ENCODE measurements at places on chromosomes 7 and 10.

GRCh38 chr10:21497177-21497807, 28.2 kb downstream of the SKIDA1 start:
- DNase-seq, result peak; percentile 49

DNA sequence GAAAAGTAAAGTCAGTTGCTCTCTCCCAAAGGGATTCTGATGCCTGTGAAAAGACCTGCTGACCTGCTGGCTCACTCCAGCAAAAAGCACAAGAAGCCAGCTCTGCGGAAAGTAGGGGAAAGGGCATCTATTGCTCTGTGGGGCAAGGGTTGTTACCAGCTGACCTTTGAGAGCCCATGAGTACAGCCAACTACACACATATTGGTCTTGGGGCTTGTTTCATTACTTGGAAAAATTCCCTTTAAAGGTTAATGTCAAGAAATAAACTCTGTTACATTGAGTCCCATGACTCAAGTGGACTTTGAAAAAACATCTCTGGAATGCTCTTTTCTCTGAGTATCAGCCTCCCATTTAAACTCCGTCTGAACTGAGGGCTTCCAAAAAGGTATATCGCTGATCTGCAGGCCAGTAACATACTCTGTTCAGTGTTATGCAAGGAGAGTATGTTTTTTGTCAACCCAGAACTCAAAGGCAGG, 53.2 kb downstream of the PANK1 start:
- no peak for DNase-seq

- DNase-seq, result no peak
These were observed 1.8 kb downstream of the MARVELD1 start for GRCh38 chr10:97715259-97715874.

- DNase-seq, result no peak
These were observed 10.3 kb downstream of the MNX1 start for GRCh38 chr7:156999958-157000726.

GRCh38 chr10:30309403-30309802, 39.7 kb downstream of the MTPAP start:
- no peak for DNase-seq

DNA sequence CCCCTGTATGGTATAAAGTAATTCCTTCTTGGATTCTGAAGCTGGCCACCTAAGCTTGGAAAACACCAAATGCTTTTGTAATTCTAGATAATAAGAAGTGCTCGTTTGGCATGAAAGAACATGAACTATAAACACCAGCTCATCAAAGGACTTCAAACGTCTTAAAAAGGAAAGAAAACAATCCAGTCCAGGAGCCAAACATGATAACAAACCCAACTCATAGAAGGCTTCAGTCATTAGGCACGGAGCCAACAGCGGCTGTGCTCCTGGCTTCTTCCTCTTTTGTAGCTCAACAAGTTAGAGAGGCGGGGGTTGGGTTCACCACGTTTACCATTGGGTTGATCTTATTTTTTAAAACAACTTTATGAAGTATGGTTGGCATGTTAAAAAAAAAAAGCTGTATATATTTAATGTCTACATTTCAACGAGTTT, 56.4 kb upstream of the ECHDC3 start:
- peak; percentile 54 for DNase-seq

DNA sequence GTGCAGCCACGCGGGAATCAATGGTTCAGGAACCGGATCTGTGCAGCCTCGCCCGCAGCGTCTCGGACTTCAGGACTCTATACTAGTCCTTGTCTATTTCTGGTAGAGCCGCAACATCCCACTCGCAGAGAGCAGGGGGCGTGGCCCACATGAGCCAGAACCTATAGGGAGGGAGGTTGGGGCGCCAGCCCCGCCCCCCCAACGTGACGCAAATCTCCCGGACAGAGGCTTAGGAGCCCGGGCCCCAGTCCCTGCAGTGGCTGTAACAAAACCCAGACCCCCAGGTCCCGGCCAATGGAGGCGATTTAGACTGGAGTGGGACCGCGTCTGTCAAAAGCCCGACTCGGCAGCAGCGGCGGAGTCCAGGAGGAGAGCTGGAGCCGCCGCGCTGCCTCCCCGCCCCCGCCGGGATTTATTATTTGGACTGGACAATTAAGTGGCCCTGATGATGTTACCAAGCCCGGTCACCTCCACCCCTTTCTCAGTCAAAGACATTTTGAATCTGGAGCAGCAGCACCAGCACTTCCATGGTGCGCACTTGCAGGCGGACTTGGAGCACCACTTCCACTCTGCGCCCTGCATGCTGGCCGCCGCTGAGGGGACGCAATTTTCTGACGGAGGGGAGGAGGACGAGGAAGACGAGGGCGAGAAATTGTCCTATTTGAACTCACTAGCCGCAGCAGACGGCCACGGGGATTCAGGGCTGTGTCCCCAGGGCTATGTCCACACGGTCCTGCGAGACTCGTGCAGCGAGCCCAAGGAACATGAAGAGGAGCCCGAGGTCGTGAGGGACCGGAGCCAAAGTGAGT, at the start of gene NKX2-3:
Gene NKX2-3 (plus strand): TSS at position 256 of the 809 bp plus-strand sequence. CDS start 190 bp downstream, at position 446.
- no peak for DNase-seq

GRCh38 chr10:61815496-61815895, 86.0 kb upstream of the ARID5B start:
- no peak for DNase-seq

GRCh38 chr10:109504401-109504800, 418.9 kb downstream of the XPNPEP1 start:
- DNase-seq, result no peak

GRCh38 chr7:93147363-93147762, 822 bp downstream of the SAMD9L start:
- peak; percentile 74 for DNase-seq

GRCh38 chr10:75646916-75647315, 215.5 kb downstream of the LRMDA start:
- no peak for DNase-seq

- DNase-seq, result no peak
These were observed 584.0 kb upstream of the GHITM start for GRCh38 chr10:83555264-83555663.

DNA sequence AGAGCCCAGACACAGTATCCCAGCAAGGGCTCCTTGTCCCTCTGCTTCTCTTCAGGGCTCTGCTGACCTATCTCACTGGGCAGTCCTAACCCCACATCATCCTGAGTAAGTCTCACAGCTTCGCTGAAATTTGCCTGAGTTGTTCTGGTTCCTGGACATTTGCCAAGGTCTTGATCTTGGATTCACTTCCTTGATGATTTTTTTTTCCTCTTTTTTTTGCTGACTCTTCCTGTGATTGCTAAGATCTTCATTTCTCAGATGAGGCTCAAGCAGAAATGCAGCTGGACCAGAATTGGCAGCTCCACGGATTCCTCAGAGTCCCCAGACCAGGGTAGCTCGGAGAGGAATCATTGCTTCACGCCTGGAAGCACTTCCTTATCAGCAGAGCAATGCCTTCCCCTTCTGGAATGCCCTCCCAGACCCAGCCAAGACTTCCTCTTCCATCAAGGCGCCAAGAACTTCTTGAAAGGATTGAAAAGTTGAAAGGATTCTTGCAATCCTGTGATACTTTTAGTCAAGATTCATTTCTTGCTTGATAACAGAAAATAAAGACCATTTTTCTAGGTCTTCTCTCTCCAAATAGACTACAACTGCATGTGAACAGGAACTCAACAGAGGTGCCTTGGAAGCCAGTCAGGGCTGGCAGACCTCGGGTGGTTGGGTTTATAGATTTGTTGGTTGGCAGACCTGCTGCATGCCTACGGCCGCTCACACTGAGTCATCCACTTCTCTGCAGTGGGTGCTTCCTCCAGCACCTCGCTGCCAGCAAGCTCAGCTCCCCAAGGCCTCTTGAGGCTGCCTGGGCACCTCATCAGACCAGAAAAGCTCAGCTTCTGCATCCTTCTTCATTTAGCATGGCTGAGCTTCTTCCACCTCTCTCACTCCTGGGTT, 8.8 kb upstream of the AFAP1L2 start:
- no peak for DNase-seq

DNA sequence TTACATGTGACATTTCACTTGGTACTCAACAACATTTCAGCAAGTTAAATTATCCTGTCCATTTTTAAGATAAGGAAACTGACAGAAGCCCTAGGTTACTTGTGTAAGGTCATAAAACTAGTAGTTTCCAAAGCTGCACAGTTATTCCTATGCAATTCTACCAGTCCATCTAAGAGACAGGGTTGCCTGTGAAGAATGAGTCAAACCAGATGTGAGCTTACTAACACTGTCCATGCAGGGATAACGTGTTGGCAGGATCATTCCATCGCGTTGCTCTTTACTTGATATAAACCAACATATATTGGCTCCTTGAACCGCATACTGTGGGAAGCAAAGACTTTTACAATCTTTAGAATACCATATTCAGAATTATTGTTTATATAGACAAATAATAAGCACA, 280.9 kb upstream of the HGF start:
- no peak for DNase-seq

GRCh38 chr7:93817004-93817403, 73.5 kb downstream of the TFPI2 start:
- DNase-seq, result no peak

DNA sequence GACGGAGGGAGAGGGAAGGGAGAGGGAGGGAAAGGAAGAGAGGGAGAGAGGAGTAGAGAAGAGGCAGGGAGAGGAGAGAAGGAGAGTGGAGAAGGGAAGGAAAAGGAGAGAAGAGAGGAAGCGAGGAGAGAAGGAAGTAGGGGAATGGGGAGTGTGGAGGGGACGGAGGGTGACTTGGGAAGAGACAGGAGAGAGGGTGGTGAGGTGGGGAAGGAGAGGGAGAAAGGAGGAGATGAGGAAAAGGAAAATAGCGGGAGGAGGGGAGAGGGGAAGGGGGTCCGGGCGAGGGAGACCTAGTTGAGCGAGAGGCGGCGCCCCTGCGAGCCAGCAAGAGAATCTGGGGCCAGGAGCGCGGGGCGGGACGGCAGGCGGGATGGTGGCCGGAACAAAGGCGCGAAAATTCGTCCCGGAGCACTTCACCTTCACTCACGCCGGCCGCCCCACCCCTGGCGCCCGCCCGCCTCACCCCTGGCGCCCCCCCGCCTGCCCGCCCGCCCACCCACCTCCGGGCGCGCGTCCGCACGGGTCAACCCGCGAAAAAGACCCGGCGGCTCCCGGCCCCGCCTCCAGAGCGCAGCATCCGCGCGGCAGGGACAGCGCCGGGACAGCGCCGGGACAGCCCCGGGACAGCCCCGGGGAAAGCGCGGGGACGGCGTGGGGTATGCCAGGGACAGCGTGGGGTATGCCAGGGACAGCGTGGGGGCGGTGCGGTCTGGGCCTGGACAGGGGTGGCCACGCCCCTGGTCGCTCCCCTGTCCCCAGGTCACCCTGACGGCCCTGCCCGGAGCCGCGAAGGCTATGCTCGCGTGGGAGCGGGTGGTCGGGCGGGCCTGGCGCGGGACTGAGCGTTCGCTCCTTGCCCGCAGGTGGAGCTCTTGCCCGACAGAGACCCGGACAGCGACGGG, 4.2 kb downstream of the VSTM2A start:
- DNase-seq, result no peak

DNA sequence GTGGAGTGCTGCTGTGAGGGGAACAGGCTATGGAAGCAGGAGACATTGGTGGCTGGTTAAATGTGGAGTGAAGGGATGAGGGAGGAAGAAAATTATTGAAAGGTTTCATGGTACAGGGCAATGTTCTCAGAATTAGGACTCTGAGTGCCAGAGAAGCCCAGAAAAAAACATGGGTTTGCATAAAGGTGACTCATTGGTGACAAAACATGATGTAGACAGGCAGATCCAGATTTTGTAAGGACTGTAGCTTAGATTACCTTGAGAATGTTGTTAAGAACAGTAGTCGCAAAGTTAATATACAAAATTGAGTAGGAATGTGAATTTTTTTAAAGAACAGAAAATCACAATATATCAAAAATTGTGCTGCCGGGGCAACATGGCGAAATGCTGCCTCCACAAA, 134.9 kb upstream of the ZNF438 start:
- no peak for DNase-seq

DNA sequence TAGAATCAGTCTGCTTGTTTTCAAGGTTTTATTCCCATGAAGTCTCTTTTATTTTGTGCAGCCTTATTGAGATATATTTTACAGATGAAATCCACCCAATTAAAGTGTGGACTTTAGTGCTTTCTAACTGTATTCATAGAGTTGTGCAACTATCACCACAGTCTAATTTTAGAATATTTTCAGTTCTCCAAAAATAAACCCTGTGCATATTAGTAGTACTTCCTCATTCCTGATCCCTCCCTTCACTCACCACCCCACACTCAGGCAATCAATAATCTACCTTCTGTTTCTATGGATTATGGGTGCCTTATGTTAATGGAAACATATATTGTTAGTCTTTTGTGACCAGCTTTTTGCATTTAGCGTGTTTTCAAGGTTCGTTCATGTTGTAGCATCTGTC, 185.7 kb upstream of the TMEM72 start:
- DNase-seq, result no peak

GRCh38 chr7:68892236-68892635, 706.0 kb upstream of the AUTS2 start:
- DNase-seq, result no peak

- DNase-seq, result no peak
These were observed 150.1 kb upstream of the BMPER start for GRCh38 chr7:33754933-33755928.

DNA sequence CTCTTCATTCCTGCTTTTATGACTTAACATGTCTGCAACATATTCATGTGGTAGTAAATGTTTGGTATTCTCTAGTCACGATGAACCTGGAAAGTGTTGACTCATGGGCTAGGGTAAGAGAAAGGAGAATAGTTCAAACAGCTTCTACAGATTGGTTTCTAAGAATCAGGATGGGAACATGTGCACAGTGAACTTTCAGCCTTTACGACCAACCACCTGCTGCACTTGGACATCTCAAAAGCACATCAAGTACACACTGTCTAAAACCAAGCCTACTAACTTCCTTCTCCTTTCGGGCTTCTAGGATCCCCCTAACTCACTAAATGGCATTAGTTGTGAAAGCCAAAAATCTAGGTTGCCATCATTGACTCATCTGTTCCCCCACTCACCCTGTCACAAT, 85.5 kb downstream of the CUL2 start:
- DNase-seq, result no peak

- DNase-seq, result no peak
These were observed 1.1 kb downstream of the CYP26A1 start for GRCh38 chr10:93074597-93075368.

GRCh38 chr7:45151131-45151684, 6.4 kb upstream of the RAMP3 start:
- DNase-seq, result no peak

DNA sequence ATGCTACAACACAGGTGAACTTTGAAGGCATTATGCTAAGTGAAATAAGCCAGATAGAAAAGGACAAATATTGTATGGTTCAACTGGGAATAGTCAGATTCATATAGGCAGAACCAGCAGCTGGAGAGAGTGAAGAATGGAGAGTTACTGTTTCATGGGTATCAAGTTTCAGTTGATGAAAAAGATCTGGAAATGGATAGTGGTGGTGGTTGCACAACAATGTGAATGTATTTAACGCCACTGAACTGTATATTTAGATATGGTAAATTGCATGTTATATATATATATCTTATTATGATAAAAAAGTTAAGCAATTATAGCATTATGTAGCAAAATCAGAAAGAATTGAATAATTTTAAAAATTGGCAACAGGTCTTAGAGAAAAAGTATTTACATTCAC, 3.9 kb downstream of the LMBR1 start:
- DNase-seq, result no peak

DNA sequence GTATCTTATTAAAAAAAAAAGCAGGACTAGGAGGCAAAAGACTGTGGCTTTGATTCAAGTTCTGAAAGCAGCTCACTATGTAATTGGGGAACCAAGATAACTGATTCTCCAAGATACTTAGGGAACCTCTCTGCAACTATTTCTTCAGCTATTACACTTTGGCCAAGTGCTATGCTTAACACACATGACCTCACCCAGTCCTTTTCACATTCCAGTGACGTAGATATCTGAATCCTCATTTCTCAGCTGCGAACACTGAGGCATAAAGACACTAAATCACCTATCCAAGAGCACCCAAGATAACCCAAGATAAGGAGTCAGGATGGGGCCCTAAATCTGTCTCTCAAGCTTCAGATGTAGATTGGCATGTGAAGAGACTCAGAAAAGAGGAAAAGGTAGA, 133.6 kb downstream of the GLI3 start:
- no peak for DNase-seq

All from hematopoietic multipotent progenitor cell treated with erythropoietin and hydrocortisone succinate and interleukin-3 and kit ligand, for 17 days (in vitro differentiated cells).